NCI-H187 treated with DMSO at 0.1 percent for 48 hours (cell line): ENCODE measurements at places on chromosomes 2 and 18.

DNA sequence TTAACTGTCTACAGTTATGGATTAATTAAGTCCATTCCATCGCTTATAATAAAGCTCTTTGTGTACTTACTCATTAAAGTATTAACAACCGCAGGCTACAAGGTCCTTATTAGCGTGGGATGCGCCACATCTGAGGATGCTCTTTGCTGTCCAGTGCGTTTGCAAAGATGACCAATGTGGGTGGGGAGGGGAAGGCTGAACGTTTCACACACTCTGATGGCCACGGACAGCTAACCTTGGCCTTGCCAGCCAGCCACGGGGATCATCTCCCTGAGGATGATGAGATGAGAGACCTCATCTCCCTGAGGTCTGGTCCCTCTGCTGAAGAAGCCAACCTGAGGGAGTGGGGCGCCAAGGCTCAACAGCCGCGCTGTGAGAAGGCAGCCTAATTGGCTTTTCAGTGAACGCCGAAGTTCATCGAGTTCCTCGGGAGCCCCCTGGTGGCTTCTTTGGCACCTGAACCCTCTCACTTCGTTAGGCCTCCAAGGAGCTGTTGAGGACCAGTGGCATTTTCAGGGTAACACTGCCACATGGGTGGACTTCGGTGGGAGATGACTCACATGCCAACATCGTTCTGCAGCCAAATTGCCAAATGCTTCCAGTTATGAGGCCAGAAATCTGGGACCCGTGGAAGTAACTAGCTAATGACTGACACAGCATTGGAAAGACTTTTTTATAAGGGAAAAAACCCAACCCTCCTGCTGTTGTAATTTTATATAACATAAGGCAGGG lies 69.3 kb upstream of the SEC11C start:
- DNase-seq: peak; percentile 17

DNA sequence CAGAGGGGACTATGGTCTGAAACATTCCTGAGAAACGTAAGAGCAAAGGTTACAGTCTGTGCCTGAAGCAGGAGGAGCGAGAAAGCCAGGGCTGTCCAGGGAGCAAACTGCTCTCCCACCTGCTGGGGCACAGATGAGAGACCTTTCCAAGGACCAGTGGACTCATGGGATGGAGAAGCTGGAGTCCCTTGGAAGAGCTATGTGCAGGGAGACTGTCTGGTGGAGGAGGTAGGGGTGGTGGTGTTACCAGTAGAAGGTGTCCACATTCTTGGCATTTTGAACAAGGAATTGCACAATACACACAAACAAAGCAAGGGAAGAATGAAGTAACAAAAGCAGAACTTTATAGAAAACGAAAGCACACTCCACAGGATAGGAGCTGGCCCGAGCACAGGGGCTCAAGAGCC lies 97.9 kb upstream of the CYRIA start:
- no peak for DNase-seq

DNA sequence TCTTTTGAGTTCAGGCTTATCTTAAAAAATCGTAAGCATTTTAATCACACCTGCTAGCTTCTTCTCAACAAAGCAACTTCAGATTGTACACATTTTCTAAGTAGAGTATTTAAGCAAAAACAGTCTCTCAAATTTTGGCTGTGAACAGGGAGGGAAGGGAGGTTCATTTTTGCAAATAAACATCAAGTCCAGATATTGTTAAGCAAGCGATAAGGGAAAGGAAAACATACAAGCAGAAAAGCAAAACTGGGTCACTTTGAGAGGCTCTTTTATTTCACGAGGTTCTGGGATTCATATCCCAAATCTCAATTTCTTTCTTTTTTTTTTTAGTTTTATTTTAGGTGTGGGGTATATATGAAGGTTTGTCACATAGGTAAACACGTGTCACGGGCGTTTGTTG lies 79.9 kb downstream of the SLC25A12 start:
- DNase-seq: no peak

DNA sequence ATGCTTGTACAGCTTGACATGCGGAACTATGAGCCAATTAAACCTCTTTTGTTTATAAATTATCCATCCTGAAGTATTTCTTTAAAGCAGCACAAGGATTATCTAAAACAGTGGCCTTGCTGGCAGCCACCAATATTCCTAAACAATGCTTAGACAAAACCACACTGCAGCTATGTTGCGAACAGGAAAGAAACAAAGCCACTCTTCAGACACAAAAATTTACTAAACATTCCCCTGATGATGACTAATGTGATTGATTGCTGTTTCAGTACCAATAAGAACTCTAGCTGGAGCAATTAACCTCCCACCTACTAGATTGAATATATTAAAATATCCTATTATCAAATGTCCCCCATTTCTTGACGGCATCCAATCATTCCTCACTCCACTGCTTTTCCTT lies 325.8 kb upstream of the REG3G start:
- DNase-seq: no peak

GRCh38 chr2:235957251-235957650 lies 210.9 kb downstream of the GBX2 start:
- no peak for DNase-seq

GRCh38 chr18:47724186-47724975 lies 206.1 kb downstream of the SMAD2 start:
- DNase-seq: no peak

DNA sequence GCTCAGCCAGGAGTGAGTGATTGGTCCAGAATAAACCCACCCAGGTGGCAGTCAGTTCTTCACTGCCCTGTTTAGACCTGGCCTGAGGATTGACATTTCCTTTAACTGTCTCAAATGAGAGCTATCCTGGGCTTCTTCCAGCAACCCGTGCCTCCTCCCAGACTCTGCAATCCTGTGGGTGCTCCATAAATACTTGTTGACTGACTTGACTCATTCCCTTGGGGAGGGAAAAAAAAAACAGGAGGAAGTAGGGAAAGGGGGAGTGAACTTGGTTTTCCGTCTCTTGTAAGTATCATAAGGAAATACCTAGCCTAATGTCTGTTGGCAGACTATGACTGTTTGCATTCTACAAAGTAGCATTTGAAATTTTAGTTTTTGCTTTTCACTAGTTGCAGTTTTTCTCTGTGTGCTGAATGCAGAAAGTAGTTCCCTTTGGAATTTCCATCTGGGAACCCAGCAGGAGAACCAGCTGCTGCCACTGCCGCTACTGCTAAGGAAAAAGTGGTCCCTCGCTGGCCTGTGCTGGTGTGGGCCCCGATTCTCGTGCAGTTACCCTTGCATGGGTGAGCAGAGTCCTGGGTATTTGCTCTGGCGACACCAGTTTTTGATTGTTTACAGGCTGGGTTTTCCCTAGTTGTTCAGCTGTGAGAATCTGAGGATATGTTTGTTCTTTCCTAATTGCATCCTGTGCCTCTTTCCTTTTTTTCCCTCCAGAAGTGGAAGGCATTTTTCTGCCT lies 78.8 kb downstream of the TGOLN2 start:
- no peak for DNase-seq
